ENCODE measurements at places on chromosomes 7 and 10.

GRCh38 chr7:112118581-112119566 is 87.3 kb downstream of the DOCK4 start:
- DNase-seq: no peak

GRCh38 chr10:102040305-102041050 is 15.5 kb downstream of the ARMH3 start:
- no peak for DNase-seq

- DNase-seq: no peak
Measured at GRCh38 chr7:121480058-121480457, 84.0 kb upstream of the FAM3C start.

- DNase-seq: no peak
Measured at GRCh38 chr10:89799573-89799972, 98.2 kb downstream of the KIF20B start.

DNA sequence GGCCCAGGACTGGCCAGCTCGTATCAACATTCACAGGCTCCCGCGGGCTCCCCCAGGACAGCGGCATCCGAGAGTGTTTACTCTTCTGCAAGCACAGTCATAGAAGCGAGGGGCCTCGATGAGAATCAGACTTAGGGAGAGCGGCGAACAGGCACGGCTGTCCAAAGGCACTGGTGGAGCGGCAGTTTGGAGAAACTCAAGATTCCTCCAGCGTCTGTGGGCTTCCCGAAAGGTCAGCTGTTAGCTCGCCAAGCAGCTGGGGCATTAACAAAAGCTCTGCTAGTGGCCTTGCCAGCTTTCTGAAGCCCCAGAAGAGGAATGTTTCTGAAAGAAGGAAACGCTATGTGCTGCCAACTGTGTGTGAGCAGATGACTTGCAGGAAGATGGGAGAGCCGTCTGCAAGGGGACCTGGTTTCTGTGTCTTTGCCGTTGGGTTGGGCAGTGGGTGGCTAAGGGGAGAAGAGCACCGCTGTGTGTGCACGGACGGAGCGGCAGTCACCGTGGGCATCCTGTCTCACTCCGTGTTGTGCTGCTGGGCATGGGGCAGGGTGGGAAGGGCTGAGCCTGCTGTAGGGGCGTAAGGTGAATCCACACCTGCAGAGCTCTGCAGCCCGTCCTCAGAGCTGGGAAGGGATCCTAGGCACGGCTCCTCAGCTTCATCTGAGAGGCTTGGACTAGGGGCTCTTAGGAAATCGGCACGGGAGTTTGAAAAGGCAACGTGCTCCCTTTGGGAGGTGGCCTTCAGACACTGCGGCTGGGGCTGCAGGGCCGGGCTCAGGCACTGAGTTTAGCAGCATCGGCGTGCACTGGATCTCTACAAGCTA is 42.1 kb downstream of the AMZ1 start:
- no peak for DNase-seq

DNA sequence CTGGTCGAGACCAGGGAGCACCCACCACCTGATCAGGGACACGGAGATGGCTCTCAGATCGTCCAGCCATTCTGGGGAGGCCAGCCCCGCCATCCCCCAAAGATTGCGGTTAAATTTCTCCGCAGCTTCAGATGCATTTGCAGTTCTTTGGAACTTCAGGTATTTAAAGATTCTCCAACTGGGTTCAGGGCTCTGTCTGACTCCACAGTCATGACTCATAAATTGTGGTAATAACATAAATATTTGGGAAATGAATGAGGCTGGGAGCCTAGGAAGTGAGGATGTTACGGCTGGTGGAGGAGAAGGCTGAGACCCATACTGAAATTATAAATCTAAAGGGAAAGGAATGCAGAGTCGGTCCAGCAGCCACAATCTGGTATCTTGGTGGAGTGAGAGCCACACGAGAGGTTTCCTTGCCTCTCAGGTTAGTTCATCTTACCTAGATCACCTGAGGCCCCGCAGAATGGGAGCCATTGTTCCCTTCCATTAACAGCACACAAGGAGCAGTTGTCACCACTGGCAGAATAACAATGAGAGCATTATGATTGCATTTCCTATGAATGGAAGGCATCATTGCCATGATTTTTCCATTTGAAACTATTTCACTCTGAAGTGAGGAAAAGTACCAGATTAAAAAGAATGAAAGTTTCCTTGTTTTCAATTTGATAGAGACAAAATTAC is 26.7 kb upstream of the DNAJB6 start:
- no peak for DNase-seq

- DNase-seq: no peak
Measured at GRCh38 chr7:1945558-1945957, 275.5 kb downstream of the ELFN1 start.

- DNase-seq: no peak
Measured at GRCh38 chr7:43569424-43569823, 13.5 kb upstream of the STK17A start.

GRCh38 chr7:105648561-105649401 is 67.5 kb upstream of the EFCAB10 start:
- DNase-seq: no peak

- DNase-seq: no peak
Measured at GRCh38 chr10:132868995-132869394, 73.4 kb downstream of the CFAP46 start.

Measured in cortex of kidney (tissue), 1 donor.